SK-N-DZ (cell line): ENCODE measurements at places on chromosomes 13 and 19.

GRCh38 chr19:40266912-40267600 is 18.1 kb downstream of the AKT2 start:
- DNase-seq, result no peak

DNA sequence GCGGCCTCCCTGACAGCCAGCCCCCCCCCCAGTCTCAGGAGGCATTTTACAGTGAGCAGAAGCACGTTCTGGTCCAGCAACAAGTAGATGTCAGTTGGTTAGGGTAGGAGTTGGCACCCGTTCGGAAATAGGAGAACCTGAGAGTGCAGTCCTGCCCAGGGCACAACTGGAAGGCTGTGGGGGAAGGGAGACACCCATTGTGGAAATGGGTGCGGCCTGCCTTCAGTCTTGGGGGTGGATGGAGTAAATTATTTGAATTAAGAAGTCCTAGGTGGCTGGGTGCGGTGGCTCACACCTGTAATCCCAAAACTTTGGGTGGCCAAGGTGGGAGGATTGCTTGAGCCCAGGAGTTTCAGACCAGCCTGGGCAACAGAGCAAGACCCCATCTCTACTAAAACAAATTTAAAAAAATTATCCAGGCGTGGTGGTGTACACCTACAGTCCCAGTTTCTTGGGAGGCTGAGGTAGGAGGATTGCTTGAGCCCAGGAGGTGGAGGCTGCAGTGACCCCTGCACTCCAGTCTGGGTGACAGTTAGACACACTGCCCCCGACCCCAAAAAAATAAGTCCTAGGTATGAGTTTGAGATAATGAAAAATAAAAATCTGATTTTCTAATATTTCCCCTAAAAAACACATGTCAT is 1.2 kb downstream of the CIRBP start:
- DNase-seq, result no peak

GRCh38 chr13:30832845-30833332 is 73.2 kb upstream of the MEDAG start:
- peak; percentile 57 for DNase-seq

GRCh38 chr13:19178901-19179593 is 2.6 kb downstream of the TUBA3C start:
- no peak for DNase-seq

DNA sequence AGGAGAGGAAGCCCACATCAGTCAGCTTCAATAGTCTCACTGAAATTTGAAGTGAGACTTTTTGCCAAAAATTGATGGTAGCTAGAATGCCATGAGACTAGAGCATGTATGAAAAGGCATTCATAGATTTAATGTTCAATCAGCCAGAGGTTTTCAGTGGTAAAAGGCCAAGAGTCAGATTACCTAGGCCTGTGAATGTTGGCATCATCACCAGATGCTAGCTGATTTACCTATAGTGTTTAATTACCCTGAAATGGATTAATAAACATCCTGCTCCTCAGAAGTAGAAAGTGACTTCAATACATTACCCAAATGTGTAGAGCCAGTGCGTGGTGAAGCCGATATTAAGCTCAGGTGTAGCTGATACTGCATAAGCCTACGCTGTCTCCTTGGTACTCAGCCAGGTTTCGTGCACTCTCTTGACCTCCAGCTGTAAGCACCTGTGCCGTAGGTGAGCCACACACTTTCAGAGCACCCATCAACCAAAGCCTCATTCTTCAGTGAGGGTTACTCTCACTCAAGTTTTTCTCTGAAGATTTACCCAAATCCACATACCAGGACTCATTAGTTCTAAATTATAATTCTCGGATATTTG is 1140.3 kb upstream of the SLC10A2 start:
- no peak for DNase-seq

DNA sequence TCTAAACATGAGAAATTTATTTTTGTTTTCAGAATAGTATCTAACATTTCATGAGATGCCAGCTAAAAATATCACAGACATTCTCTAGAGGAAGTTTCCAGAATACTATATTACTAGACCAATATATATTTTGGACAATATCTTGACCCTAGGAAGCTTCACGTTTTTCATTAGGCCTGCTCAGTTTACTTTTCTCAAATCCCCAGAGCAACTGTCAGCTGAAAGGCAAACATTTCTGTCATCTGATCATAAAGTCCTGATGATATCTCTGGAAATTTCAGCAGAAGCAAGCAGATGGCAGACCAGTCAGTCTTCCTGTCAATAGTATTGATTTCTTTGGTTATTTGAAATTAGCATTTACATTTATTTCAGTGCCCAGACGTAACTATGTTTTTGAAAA is 4.0 kb downstream of the POSTN start:
- no peak for DNase-seq

DNA sequence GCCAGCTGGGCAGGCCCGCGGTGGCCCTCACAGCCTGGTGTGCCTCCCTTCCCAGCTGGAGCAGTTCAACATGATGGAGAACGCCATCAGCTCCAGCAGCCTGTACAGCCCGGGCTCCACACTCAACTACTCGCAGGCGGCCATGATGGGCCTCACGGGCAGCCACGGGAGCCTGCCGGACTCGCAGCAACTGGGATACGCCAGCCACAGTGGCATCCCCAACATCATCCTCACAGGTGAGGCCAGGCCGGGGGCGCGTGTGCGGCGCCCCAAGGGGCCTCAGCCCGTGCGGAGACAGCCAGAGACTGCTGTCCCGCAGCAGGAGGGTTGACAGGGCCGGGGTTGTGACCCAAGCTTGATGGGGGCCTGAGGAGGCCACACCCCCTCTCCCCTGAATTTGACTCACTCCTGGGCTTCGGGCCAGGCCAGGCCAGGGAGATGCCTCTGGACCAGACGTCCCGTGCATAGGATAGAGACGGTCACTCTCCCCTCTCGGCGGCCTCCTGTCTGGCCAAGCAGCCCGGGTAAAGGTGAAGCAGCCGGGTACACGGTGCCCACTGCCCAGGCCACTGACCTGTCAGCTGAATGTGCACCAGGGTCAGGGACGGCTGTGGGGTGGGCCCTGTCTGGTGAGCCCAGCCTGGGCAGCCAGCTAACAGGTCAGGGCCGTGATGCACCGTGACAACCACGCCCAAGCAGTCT is 15.4 kb downstream of the COMP start:
- DNase-seq, result no peak

- no peak for DNase-seq
These were observed 1447.6 kb downstream of the UQCRFS1 start for GRCh38 chr19:27765397-27765796.

GRCh38 chr13:74274916-74275315 is 140.7 kb upstream of the KLF12 start:
- DNase-seq, result no peak

GRCh38 chr19:39082745-39083598 is 1.2 kb upstream of the ACP7 start:
- DNase-seq, result no peak

GRCh38 chr13:26326562-26326961 is 72.6 kb downstream of the CDK8 start:
- DNase-seq, result no peak

DNA sequence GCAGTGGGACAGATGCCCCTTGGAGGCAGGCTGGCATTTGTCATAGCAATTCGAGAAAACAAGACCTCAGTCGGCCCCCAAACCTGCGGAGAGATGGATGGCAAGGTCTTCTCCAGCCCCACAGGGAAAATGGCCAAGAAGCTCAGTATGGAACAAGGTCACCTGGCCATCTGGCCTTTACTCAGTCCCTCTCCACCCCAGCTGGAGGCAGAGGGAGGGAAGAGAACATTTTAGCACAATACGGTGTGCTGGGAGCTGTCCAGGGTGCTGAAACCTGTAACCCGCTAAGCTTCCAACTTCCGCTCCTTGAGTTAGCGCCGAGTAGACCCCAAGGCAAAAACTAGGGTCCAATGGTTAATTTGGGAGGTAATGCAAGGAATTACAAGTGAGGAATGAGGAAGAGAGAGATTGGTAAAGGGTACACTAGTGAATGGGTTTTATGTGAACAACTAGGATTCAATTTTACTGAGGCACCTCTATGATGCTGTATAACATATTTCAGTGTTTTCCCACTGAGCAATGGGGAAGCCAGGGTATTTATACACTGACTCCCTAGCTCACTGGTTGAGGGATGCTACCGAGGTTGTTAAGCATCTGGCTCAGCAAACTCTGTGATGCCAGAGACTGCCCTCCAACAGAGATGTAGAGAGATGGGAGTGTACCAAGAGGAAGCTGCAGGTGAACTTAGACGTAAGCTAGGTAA is 64.3 kb downstream of the CACNA1A start:
- DNase-seq, result no peak

DNA sequence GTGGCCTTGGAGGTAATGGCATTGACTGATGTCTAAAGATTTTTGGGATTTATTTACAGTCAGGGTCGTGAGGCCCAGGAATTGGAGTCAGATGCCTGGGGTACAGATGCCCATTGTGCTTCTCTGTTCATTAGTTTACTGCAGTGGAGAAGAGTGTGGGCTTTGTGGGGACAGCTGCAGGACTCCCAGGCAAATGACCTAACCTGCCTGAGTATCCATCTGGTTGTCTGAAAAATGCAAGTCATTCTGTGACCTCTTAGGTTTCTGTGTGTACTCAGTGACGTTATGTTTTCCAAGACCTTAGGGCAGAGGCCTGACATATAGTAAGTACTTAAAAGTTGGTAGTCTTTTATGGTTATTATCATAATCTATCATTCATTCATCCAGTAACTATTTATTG is 60.5 kb downstream of the SPATA13 start:
- no peak for DNase-seq

- no peak for DNase-seq
These were observed 24.6 kb upstream of the IGSF23 start for GRCh38 chr19:44588771-44589112.

- no peak for DNase-seq
These were observed 14.7 kb downstream of the RAP2A start for GRCh38 chr13:97448503-97449251.

DNA sequence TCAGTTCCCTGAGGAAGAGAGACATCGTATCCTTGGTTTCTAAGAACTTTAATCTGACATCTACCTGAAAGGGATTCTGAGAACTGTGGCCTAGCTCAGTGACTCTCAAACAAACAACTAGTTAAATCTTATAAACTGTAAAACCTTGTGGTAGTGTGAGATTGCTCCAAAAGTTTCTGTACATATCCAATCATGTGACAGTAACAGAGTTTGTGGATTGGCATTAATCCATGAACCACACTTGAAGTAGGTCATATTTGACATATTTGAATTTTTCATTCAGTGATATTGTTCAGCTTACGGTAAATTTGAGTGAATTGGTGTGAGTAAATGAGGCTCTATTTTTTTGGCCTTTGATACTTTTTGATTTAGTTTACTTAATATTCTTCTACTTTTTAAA is 15.0 kb downstream of the TDRD3 start:
- no peak for DNase-seq

DNA sequence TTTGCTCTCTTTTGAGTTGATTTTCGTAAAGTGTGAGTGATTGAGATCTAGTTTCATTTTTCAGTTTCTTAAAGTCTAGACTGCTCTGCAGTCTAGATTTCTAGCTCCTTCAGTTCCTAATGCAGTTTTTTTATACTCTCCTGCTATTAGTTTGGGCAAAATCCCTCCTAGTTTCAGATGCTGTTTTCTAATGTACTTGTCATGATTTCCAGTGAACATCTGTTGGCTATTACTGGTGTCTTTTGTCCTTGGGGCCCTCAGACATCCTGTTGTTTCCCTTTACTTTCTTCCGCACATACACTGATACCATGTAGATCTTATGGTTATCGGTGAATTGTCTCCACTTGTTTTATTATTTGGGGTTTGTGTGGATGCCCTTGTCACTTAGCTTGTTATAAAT is 292.1 kb downstream of the TDRD3 start:
- no peak for DNase-seq

GRCh38 chr13:67515895-67516294 is 285.8 kb upstream of the PCDH9 start:
- no peak for DNase-seq

DNA sequence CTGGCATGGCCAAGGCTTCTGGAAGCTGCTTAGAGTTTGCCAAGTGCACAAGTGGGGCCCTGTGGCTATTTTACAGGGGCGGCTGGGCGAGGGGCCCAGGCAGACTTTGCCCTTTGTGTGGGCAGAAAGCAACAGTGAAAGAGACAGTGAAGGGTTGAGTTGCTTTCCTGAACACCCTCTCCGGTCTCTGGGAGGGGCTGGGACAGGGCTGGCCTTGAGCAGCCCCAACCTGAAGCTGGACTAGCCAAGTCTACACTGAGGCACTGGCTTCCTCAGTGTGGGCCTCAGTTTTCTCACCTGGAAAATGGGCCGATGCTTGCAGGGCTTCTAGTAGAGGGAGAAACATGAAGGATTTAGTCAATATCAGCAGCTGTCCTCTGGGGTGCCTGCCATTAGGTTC is 2.4 kb upstream of the HOMER3 start:
- DNase-seq, result no peak

DNA sequence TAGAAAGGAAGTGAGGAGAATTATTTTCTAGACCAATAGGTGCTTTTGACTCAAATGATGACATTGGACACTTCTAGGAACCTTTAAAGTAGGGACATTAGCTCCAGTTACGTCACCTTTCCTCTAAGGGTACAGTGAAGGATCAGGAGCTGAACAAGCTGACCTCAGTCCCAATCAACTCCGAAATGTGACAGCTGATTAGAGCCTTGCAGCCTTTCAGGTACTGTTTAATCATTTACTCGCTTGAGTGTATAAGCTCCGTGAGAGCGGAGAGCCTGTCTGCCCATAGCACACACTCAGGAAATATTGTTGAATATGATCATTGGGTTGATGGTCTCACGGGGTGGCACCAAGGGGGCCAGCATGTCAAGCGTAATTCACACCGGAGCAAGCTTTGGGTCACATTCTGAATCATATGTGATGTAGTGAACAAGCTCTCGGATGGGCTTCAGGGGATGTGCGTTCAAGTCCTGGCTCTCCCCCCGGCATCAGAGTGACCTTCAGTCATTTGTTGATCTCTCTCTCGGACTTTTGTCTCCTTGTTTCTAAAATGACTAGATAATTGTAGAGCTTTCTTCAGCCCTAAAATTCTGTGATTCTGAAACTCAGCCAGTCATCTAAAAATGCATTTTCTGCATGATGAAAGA is 141.9 kb downstream of the ZIC5 start:
- no peak for DNase-seq

DNA sequence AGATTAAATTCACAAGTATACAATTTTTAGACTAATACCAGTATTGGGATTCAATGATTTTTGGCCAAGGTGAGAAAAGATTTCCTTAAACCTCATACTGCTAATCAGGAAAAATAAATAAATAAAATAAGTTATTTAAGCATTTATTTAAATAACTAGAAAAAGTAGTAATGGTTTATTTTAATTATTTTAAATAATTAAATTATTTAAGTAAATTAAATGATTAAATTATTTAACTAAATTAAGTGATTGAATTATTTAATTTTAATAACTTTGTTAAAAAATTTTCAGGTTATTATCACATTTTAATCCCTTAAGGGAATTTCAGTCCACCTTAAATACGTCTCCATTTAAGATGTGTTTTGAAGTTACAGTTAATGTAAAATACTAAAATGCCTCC is 1831.5 kb upstream of the MIR17HG start:
- no peak for DNase-seq

DNA sequence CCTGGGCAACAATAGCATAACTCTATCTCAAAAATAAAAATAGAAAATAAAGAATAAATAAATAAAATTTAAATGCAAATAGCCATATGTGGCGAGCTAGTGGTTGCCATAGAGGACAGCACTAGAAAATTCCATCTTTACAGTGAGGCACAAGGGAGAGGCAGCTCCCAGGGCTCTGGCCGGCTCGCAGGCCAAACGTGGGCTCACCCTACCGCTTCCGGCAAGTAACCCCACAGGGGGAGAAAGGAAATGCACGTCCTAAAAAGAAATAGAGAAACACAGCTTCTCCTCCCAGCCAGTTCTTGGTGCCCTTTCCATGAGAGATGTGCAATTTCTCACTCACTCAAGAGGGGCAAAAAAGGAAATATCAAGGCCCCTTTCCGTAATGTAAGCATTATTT is 12.4 kb upstream of the GRWD1 start:
- no peak for DNase-seq
